ENCODE measurements at places on chromosomes 2 and 18.

- no peak for DNase-seq
Measured at GRCh38 chr2:144449028-144449406, 70.9 kb downstream of the ZEB2 start.

- DNase-seq = no peak
Measured at GRCh38 chr2:207632575-207633493, 7.6 kb upstream of the METTL21A start.

GRCh38 chr2:23412556-23413155 lies 27.7 kb downstream of the KLHL29 start:
- DNase-seq = no peak

DNA sequence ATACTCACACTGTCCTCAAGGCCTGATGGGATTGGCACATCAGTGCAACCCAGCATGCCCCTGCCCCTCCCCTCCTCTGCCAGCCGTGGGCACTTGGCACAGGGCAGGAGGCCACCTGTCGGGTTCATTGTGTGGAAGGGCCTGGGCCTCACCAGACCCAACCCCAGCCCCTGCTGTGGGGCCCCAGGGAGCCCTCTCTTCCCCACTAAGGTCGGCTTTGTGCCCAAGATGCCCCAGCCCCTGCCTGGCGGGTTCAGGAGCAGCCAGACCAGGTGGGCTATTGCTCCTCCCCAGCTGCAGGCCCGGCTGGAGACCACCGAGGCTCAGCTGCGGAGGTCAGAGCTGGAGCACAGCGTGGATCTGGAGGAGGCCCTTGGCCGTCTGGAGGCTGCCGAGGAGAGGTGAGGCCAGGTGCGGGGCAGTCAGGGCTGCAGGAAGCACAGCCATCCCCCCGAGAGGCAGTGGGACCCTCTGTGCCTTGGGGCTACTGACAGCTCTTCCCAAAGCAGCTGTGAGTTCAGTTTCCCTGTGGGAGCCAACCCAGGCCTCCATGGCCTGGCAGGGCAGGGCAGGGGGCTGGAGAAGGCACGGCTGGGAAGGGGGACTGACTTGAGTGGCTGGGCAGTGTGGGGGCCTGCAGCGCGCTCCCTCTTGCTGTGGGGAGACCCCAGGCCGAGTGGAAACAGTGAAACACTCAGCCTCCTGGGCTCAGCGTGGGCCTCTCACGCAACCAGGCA lies 16.3 kb downstream of the CROCC2 start:
- DNase-seq = no peak

- no peak for DNase-seq
Measured at GRCh38 chr2:159157361-159158209, 128.9 kb downstream of the WDSUB1 start.

DNA sequence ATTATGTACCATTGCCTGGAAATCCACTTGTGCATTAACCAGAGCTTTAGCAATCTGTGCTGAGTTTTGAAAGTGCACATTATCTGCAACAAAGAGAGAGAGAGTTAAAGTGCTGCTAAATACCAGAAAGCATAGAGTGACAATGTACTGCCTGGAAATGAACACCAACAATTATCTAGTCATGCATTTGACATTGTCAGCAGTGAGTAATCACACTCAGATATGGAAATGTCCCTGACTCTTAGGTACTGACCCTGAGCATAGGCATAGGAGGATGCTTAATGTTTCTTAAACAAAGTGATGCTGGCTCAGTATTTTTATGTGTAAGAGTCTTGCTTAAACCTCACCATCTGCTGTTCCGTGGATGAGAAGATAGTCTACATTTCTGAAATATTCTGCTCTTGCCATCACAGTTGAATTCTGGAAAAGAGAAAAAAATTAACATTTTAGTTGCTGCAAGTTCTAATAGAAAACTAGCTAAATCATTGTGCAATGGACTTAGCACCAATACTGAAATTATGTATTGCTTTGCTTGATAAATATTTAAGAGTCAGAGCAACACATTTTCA lies 20.8 kb upstream of the GCG start:
- no peak for DNase-seq

DNA sequence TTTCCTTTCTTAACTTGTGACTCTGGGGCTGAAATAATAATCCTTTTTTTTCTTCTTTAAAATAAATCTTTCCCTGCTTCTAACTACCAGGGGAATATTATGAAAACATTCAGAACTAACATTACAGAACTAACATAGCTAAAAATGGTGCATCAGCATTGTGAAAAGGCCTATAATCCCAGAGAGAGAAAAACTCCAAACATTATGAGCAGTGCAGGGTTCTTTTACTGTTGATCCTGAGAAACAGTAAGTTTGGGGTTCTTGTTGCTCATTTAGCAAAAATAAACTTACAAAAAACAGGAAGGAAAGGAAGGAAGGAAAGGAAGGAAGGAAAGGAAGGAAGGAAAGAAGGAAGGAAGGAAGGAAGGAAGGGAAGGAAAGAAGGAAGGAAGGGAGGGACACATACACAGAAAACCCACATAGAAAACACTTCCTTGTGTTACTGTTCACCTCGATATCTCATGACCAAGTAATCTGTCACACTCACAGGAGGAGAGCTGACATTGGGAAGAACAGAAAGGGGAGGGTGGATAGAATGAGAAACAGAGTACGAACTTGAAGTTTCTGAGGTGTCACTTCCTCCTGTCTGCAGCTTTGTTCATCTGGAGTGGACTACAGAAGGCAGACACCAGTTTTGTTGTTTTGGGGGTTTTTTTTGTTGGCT lies 18.4 kb upstream of the PIK3C3 start:
- DNase-seq = no peak
